ENCODE measurements at places on chromosomes 4 and X.

DNA sequence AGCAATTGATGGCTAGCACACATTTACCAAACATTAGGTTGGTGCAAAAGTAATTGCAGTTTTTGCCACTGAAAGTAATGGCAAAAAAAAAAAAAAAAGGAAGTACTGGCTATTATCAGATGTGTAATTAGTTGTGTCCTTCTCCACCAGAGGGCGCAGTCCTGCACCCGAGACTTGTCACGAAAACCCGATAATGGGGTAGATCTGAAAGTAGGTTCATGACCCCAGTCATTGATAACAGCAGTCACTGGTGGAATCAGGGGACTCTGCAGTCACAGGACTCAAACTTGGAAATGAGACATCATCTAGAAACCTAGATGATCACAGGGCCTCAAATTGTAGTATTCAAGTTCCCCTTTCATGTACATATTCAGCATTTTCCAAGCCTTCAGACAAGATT lies 13.1 kb upstream of the ACOT9 start:
- peak; percentile 15 for DNase-seq

GRCh38 chrX:51456814-51457213 lies 39.6 kb downstream of the NUDT11 start:
- DNase-seq = no peak

DNA sequence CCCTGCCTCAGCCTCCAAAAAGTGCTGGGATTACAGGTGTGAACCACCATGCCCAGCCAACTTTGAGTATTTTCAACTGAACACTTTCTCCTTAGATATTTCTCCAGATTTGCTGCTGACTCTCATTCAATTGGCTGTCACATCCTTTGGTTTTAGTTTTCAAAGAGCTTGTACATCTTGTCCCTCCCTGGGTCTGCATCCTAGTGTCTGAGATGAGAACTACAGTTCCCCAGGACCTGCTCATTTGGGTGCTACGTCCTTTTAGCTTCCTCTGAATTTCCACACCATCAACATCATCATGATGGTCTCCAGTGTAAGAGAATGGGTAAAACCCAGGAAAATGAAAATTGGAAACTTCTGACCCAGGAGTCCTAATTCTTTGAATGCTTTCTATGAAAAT lies 312.9 kb downstream of the NLGN4X start:
- no peak for DNase-seq

GRCh38 chr4:113496698-113497097 lies 264.8 kb downstream of the CAMK2D start:
- no peak for DNase-seq

GRCh38 chr4:133058701-133059100 lies 90.4 kb upstream of the PCDH10 start:
- DNase-seq = no peak

- no peak for DNase-seq
Observed at GRCh38 chr4:17492058-17492741, 19.7 kb downstream of the QDPR start.

DNA sequence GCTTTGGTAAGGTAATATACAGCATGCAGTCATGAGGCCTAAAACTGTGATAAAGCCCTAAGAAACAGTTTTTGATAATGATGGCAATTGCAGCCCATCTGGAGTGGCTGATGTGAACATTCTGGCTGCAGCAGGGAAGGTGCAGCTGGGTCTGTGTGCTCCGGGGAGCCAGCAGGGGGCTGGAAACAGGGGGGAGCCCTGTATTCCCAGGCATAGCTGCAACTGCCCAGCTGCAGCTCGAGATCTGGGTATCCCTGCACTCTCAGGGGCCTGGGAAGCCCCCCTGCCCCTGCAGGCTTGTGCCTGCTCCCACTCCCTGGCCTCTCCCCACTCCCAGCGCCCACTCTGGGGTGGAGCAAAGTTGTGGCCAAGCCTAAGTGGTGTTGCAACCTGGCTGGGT lies 95.6 kb downstream of the RRAGB start:
- DNase-seq = no peak

DNA sequence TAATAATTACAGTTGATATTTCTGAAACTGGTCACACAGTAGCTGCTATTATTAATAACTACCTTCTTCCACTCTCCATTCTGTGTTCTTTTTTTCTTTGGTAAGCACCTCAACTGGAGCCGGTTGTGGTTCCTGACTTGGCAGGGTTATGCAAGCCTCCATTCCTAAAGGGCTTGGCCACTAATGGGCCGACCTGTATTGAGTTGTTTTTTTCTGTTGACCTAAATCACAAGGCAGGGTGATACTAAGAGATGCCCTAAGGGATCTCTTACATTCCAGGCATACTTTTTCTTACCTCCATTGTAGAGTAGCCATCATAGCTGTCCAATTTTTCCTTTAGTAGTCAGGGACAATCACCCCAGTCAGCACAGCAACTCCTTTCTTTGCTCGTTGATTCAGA lies 1295.8 kb upstream of the ADGRL3 start:
- no peak for DNase-seq

- DNase-seq = no peak
Observed at GRCh38 chr4:83022724-83023450, 12.1 kb upstream of the COPS4 start.

GRCh38 chr4:102569200-102569599 lies 68.0 kb downstream of the NFKB1 start:
- DNase-seq = no peak

DNA sequence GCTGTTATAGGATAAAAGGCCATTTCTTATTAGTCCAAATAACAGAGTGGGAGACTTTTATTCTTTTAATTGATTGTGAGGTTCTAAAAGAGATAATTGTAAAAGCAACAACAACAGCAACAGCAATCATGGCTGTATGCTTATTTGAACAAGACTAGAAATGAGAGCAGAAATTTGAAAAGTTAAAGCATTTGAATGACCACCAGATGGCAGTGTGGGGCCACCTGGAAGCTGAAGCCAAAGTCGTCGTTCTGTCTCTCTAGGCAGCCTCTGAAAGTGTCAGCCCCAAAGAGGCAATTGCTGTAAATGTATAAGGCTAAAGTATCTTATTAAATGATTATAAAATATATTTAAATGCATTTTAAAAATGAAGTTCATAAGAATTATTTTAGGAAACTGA lies 42.2 kb downstream of the SH2D1A start:
- DNase-seq = no peak

DNA sequence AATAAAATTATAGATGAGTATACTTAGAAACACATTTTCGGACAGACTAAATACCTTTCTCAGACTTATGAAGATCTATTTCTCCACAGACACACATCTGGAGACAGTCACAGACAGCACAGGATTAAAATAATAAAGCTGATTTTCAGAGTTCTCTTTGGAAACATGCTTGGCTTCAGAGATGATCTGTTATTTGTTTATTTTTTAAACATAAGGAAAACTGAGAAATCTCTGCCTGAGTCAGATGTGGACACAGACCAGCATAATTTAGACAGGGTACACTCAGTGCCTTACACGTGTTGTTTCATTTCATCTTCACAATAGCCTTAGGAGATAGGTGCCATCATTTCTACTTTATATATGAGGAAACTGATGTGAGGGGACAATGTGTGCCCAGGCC lies 92.1 kb downstream of the SLC9A7 start:
- DNase-seq = no peak

DNA sequence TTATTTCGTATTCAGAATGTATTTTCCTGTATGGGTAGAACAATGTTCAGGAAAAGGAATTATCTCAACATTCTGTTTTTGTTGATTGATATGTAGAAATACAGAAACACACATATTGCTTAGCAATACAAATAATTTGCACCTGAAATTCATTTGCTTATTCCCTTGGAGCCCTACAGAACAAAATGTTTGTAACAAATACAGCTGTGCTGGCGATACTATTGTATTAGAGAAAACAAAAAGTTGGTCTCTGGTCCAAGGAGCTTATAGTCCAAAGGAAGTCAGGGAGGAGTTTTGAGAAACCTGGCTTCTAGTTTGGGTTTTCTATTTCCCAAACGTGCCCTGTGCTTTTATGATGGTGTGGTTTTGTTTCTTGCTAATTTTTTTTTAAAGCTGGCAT lies 37.8 kb upstream of the CAPN6 start:
- DNase-seq = no peak

GRCh38 chr4:78622253-78622979 lies 70.8 kb downstream of the ANXA3 start:
- no peak for DNase-seq

GRCh38 chr4:16988814-16989213 lies 90.4 kb upstream of the LDB2 start:
- DNase-seq = no peak

GRCh38 chrX:14026121-14026520 lies 3.6 kb downstream of the GEMIN8 start:
- no peak for DNase-seq

GRCh38 chr4:48594180-48594579 lies 104.1 kb downstream of the ZAR1 start:
- DNase-seq = no peak

DNA sequence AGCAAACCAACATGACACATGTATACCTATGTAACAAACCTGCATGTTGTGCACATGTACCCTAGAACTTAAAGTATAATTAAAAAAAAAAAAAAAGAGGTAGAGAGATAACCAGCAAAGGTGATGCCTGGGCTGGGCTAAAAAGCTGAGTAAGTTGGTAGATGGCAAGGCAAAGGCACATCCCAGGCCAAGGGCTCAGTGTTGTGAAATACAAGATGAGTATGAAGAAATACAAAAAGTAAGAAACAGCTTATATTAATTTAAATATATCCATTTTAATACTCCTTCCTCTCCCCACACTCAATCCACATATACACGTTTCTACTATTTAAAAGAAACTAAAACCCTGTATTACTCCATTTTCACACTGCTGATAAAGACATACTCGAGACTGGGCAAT lies 25.8 kb downstream of the TEC start:
- DNase-seq = no peak

- DNase-seq = no peak
Observed at GRCh38 chr4:155339999-155340398, 36.8 kb downstream of the MAP9 start.

Measured in stimulated activated CD8-positive, alpha-beta memory T cell treated with anti-CD3 and anti-CD28 coated beads, Interleukin-15, amount 100 ng/mL, for 48 hours (primary cell).